ENCODE measurements at places on chromosomes 16 and 17.

GRCh38 chr16:9622268-9622667, 530.8 kb downstream of the HAPSTR1 start:
- no peak for DNase-seq

DNA sequence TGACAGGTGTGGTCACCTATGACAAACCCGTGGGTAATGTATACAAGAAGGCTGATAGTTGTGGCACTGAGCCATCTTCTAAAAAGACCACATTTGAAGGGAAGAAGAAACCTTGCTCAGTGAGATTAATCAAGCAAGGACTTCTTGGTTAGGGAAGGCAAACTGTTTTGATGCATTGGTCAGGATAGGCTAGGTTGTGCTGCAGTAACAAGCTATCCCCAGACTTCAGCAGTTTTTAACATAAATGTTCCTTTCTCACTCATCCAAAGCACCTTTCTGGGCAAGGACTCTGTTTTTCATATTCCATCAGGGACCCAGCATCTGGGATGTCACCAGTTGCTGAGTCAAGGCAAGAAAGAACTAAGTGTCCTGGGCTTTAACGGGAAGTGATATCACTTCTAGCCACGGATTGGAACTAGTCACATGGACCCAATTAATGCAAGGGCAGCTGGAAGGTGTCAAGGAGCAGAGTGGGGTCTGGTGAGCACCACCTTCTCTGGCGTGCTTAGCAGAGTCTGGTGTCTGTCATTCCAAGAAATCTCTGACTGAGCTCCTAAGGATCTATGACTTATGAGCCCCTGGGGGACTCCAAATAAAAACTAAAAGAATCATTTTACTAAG, 52.0 kb upstream of the CCL2 start:
- DNase-seq = no peak

DNA sequence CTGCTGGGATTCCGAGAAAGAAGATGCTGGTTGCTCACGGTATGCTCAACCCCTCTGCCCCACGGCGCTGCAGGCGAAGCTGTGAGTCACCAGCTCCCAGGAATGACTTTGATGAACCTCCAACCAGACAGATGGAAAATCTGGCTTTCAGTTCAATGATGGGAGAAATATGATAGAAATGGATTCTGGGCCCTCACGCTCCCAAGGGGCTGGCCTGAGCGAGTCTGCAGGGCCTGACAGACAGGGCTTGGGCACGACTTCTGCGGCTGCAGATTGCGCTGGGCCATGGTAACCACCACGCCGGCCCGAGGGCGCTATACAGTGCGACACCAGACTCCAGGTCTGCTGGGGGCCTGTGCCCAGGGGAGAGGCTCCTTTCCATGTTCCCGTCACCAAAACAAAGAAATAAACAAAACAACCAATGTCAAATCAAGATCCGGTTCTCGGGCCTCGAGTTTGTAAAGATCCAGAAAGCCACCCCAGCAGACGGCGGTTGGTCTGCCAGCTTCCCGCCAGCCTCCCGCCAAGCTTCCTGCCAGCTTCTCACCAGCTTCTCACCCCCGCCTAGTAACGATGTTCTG, 11.1 kb upstream of the ABR start:
- DNase-seq = no peak

GRCh38 chr16:75477680-75478473, 13.4 kb upstream of the TMEM170A start:
- no peak for DNase-seq

DNA sequence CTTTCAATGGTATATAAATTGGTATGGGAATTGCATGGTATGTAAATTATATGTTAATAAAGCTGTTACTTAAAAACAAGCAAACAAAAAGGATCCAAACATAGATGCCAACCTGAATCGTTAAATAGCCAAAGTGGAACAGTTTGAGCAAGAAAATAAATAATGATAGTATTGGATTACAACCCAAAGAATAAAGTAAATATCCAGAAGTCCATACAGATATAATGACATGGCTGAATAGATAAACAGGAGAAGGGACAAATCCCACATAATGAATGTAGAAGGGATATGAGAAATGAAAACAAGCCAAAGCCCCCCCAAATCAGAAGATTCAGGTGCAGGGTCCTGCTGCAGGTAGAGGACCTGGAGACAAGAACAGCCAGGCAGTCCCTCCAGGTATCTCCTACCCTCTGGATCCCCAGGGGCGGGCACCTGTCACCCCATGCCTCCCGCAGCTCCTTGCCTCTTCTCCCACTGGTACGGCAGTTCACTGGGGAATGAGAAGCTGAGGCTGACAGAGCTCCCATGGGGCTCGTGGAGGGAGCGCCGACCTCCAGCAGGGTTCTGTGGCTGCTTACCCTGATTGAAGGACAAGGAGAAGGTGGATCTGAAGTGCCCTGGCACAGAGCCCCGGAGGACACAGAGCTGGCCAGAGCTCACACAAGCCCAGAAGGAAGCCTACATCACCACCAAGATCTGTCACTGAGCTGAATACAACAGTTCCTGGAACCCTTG, 9.9 kb upstream of the LCAT start:
- DNase-seq = no peak

DNA sequence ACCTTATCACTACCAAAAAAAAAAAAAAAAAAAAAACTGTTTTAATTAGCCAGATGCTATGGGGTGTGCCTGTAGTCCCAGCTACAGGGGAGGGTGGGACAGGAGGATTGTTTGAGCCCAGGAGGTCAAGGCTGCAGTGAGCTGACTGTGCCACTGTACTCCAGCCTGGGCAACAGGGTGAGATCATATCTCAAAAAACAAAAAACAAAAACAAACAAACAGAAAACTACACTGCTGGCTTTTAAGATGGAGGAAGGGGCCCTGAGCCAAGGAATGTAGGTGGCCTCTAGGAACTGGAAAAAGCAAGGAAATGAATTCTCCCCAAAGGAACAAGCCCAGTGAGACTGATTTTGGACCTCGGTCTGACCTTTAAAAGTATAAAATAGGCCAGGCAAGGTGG, 61.4 kb downstream of the BEAN1 start:
- DNase-seq = no peak

GRCh38 chr16:31429314-31429713, 1.2 kb upstream of the COX6A2 start:
- DNase-seq = no peak

DNA sequence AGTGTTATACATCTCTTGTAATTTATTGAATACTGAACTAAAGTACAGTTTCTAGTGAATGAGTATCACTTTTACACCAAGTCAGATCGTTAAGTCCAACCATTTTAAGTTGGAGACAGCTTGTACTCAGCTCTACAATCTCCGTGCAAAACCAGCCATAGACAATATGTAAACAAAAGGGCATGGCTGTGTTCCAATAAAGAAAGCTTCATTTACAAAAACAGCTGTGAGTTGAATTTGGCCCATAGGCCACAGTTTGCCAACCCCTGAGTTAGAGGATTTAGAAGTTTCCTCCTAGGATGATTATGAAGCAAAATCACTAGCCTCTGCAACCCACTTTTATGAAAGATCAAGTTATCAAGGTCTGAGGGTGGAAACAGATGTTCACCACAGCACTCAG, 105.7 kb upstream of the RCVRN start:
- no peak for DNase-seq

DNA sequence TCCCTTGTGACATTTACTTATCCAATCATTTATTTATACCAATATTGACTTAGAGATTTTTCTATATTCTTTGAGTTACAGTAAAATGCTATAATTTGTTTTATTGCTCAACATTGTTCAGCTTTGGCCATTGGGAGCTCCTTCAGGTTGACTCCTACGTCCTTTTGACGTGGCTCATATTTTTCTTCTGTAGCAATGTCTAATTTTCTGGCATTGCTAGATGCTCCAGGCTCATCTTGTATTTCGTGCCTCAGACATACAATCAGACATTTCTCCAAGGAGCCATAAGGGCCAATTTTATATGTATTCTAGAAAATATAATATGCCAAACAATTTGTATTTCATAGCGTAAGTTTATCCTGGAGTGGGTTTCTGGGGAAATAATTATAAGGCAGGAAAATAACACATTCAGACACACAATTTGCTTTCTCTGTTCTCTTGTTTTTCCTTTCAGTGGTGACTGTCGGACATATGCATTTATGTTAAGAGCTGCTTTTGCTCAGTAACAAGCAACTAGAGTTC, 355.1 kb upstream of the MON1B start:
- DNase-seq = peak; percentile 67

DNA sequence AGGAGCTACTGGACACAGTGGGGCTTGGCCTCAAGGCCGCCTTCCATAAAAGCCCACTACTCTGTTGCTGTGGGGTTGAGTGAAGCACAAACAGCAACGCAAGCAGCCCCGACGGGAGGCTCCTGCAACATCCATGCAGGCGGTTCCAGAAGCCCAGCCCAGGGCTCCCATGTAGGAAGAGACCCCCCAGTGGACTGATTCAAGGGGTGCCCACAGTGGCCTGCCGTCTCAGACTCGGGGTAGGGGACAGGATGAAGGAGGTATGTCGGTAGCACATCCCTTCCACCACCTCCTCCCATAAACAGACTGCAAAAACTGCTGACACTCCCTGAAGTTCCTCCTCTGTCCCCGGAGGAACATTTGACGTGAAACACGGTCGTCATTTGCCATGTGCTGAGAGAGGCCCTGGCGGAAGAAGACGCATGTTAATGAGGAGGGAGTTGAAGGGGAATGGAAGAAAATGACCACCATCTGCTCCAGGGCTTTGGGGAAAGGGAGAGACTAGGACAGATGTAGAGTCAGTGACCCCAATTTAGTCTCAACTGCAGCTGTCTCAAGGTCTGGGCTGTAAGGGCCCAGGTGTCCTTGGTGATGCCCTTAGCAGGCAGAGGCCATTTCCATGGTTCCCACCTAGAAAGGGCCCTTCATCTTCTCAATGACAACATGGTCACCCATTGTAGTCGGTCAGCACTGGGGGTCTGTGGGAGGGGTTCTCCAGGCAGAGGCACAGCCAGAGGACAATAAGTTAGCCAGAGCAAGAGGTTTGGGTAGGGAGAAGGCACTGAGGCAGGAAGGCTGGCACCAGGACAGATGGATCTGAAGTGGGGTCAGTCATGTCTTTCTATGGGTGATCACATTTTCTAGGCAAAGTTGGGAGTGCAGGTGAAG, 200.6 kb downstream of the CPPED1 start:
- no peak for DNase-seq

DNA sequence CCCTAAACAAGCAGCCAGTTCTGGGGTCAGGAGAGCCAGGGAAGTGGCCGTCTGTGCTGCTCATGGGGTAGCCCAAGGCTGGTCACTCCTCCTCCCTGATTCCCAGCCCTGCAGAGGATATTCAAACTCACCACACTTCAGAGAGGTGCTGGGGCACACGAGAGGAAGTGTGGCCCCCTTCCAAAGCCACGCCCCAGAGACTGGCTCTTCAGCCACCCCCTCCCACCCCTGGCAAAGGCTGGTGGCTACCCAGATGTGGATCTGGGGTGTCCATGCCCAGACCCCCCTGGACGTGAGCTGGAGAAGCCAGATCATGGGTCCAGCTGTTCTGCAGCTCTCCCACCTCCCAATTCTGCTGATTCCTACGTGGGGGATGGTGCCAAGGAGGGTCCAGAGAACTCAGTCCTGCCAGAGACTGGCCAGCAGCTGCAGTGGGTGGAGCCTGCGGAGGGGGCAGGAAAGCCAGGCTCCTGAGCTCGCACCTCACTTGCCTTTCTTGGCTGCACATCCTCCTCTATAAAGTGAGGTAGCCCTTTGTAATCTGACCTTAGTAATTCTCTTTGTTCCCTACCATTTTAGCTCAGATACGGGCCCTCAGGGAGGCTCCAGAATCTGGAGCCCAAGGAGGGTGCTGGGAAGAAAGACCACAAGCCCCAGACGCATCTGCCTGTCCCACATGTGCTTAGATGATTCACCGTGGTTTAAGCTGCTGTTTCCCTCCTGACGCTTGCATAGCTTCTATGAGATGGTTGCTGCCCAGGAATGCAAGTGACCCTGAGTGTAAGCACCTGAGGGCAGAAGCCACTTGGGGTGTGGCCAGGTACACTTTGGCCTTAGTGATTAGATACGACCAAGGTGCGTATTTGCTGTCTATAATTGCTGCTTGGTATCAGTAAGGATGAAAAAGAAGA, 15.3 kb downstream of the SDK2 start:
- DNase-seq = no peak
